ENCODE measurements at places on chromosomes 7 and 10. TPM values are rescaled to one million over a fixed set of nuclear protein-coding genes. Genes with fewer than 3 reads are reported as not detected.

Gene HOXA2
- 1.3 TPM for total RNA-seq

- DNase-seq, result no peak
Measured at GRCh38 chr10:6385665-6386064, 182.9 kb downstream of the PFKFB3 start.

DNA sequence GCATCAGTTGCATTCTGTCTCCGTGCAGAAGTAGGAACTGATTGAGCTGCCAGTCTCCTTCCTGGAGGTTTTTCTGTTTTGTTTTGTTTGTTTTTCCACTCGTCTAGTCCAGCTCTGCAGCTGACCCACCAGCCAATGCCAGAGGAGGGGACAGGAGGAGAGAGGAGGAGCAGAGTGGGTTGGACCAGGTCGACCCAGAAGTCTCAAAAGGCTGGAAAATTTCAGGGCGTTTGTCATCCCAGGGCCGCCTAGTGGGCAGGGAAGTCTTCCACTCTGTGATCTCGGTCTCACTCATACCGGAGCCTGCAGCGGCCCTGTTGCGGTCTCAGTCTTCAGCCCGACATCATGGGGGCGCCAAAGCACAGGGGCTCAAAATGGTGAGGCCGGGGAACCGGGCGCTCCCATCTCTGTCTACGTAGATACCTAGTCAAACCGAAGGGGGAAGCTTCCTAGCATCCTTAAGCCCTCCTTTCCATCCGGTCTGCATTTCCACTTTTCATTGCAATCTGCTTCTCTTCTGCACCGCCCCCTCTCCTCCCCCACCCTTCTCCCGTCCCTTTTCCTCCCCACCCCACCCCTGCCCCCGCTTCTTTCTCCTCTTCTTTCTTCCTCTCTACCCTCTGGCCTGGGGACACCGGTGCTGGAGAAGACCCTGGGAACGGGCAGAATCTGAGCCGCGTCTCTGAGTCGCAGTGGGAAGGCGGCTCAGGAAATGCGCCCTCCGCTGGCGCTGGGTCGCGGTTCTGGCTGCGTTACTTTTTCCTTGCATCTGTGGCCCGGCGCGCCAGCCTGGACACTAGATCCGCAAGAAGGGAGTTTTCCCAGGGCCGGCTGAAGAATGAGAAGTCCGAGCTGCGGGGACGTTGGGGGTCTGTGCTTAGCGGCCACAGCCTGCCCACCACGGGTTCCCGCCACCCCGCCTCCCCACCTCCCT lies 16.2 kb upstream of the PAX2 start:
- no peak for DNase-seq

DNA sequence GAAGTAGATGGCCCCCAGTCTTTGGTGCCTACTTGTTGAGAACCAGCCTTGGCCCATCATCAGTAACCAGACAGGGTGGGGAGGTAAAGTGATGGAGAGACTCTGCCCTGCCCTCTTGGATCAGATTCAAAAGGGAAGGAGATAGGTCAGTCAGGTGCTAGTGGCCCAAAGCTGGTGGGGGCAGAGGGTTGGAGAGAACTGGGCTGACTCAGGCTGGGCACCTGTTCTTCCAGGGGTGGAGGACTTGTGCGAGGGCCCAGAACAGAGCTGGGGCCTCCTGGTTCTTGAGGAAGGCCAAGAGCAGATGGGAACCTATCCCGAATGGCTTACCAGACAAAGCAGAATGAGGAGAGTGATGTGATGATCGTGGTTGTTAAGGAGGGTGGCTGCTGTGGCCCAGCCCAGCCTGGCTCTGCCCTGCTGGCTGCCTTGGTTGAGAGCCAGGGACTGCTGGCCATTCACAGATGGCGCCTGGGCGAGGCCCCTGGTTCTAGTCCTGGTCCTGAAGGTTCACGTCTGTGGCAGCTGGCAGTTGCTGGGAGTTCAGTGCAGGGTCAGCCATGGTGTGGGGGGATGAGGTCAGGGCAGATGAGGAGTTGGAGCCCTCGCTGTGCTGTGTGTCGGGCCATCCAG lies 36.6 kb downstream of the PALD1 start:
- DNase-seq, result no peak

DNA sequence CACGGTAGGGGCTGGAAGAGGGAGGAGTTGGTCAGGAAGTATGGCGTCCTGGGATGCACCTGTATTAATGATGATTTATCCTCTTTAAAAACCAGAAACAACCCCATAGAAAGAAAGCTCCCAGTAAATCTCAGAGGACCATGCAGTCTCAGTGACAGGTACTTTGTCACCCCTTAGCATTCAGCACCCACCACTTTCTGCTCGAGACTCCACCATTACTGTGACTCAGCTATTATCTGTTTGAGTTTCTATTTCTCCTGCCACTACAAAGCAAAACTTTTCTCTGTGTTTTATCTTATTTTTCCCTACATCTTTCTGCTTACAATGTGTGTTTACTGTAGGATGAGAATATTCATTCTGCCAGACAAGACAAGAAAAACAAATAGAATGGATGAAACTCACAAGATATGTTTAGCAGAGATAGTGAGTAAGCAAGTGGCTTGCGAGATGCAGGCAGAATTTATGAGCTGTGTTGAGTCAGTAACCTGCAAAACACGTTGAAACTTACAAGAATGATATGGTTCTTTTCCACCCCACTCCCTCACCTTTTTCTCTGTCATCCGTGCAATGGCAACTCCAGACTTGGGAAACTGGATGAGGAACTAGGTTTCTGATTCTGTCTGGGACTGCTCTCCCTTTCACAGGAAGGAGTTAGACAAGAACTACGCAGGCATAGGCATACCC lies 127.1 kb downstream of the AOAH start:
- no peak for DNase-seq

Gene ANKRD30A
- total RNA-seq, result not detected

- DNase-seq, result no peak
Measured at GRCh38 chr7:123548406-123548805, 9.2 kb downstream of the NDUFA5 start.

- no peak for DNase-seq
Measured at GRCh38 chr7:29154076-29154475, 7.7 kb upstream of the CPVL start.

DNA sequence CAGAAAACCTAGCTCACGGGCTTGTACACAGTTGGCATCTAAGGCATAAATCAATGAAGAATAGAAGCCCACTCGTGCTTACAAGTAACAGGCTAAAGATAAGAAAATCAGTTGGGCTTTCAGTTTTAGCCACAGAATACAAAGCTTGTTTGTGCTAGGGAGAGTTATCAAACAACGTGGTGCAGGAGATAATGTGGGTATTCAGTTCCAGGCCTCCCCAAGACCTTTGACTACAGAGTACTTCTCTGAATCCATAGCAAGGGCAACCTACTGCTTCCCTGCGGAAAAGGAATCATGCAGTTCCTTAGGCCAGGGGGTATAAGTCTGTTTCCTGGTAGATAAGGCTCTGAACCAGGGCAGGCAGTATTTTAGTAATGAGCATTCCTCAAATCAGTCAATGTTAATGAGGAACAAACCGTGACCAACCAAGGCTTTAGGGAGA lies 219.5 kb upstream of the CSTF2T start:
- DNase-seq, result no peak

DNA sequence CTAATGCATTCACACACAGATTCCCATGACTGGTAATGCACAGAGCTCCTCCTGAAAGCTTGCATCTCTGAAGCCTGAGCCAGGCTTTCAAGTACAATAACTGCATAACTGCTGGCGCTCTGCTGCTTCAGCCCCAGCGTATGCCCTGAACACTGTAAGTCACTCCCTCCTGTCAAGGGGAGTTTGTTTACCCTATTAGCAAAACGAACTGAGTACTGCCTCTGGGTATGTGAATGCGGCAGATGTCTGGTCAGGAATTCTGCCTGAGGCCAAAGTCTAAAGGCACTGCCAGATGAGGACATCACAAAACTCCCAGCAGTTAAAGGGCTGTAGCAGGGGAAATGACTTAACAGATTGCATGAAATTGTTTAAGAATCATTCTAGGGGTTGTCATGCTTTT lies 97.7 kb downstream of the NRCAM start:
- DNase-seq, result no peak

Gene OR9A2
- total RNA-seq, result not detected

DNA sequence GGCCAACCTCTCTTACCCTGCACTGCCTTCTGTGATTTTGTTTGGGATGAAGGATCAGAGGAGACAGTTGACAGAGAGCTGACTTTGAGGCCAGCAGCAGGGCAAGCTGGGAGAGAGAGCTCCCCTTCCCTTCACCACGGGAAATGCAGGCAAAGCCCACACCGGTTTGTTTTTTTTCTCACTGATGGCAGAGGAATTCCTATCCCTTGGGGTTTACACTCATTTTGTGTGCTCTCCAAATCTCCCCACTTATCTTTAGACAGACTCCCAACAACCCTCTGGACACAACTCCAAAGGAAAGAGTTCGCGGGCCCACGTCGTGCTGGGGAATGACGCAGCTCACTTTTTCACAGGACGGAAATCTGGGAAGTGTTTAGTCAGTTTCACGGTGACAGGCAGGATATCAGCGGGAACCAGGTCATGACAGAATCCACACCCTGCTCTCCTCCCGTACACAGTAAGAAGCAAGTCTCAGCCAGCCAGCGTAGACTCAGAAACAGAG lies 68.3 kb upstream of the FAM171A1 start:
- peak; percentile 86 for DNase-seq

- no peak for DNase-seq
Measured at GRCh38 chr10:96276831-96277230, 5.5 kb upstream of the BLNK start.

Gene GIMAP6
- 33.3 TPM for total RNA-seq

Gene HOXA6
- 9.1 TPM for total RNA-seq

DNA sequence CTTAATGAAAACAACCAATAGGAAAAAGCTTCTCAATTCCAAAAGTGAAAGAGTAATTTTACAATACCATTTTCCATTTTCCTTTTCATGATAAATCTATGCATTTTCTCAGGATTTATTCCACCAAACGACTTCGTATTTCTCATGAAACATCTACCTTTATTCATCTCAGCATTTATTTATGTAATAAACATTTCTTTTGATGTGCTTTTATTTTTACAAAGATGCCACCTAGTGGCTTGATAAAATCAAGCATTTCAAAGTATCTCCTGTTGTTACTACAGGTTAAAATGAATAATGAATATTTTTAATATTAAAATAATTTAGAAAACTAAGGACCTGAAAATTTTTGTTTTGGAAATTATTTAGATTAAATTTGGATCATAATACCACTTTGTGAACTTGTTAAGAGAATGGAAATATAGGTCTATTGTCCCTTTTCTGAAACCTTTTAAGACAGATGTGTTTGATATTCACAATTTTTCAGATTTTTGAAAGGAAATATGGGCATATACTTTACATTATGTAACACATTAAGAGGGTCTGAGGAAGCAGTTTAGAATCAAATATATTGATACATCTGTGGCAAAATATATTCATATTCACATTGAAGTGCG lies 2.7 kb upstream of the IQUB start:
- DNase-seq, result no peak

Gene FAM20C
- total RNA-seq, result 56.6 TPM

DNA sequence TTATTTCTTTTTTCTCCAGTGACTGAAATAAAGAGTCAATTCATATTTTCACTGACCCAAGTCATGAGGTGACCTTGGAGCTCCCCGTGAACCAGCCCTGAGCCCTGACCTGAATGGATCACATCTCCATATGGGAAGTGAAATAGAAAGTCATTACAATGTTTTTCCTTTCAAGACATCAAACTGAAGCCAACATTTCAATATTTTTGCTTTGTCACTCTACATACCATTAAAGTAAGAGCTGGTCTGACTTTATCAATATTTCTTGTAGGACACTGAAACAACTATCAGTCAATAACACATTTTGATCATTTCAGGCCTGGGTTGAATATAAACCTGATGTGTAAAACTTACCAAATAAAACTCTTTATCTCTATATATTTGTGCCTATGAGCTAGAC lies 249.8 kb upstream of the PHF14 start:
- DNase-seq, result no peak

Gene SUN3
- not detected for total RNA-seq

DNA sequence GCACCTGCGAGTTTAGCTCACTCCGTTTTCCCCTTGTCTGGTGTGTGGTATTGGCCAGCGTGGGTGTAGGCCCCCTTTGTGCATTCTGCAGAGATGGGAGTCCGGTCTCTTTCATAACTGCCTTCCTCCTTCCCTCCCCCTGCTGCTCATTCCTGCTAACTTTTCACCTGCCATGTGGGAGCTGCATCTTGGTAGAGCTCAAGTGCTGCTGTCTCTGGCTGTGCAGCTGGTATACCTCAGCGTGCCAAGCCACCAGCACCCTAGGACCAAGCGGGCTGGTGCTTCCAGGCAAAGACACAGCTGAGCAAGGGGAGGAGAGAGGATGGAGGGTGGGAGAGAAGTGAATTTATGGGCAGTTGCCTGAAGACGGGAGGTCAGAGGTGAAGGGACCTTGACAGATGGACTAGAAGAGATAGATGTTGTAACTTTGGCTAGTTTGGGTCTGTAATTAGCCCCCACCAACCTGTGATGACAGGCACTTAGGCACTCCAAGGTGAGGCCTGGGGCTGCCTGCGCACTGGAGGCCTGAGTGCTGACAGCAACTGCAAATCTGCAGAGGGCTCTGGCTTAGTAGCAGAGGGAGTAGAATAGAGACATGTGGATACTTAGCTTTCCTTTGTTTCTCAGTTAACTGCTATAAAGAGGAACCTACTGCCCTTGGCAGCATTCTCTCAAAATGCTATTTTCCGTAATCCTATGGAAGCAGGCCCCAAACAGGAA lies 148.8 kb upstream of the AGK start:
- DNase-seq, result no peak

DNA sequence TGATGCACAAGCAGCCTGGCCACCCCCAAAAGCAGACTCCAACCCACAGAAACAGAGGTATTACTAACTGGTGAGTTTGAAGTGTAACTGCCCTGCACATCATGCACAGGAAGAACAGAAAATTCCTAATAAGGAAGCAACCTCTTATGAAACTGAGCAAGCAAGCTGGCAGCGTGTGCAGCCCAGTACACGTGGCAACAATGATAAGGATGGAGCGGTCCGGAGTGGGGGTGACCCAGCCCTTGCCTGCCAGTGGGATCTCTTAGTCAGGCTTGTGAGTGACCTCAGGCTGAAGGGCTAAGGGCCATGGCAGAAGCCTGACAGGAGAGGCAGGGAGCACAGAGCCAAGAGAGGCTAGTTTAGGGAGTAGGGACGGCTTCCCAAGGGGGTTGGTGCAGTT lies 22.1 kb upstream of the AOAH start:
- no peak for DNase-seq

DNA sequence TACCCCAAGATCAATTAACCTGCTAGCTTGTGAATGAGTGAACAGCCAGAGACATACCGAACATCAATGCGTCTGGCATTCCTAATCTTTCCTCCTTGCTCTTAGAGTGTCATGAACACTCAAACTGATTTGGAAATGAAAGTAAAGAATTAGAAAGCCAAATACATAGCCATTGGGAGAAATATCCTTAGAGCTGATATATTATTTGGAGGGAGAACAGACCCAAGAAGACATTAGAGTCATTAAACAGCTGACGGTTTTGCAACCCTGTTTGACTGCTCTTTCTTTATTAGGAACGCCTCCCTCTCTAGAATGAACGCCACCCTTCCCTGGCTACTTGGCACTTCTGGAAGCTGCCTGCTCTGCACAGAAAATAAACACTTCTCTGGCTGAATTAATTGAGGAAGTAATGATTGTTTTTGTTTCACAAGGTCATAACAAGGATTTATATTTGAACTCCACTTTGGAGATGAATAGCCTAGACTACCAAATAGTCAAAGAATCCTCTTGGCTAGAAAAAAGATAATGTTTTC lies 42.8 kb downstream of the CTTNBP2 start:
- no peak for DNase-seq

Data from posterior vena cava (tissue), 2 donors.